ENCODE measurements at places on chromosomes 2 and 18. TPM values are rescaled to one million over a fixed set of nuclear protein-coding genes. Genes with fewer than 3 reads are reported as not detected.
A peak's percentile ranks its signal among the peaks of the same experiment; 100 is the strongest.

- DNase-seq: no peak
Observed at GRCh38 chr18:12254820-12255511, 805 bp downstream of the CIDEA start.

GRCh38 chr18:79528846-79529245 lies 133.1 kb downstream of the NFATC1 start:
- peak; percentile 73 for DNase-seq

The DSG1 gene
- total RNA-seq: 3.2 TPM

The CCDC68 gene
- total RNA-seq: 6.9 TPM

Measured in right cardiac atrium (tissue), 5 donors.